ENCODE measurements at places on chromosomes 16 and 17. TPM values are rescaled to one million over a fixed set of nuclear protein-coding genes. Genes with fewer than 3 reads are reported as not detected.

The TBC1D3I gene
- total RNA-seq = 2.2 TPM

The HS3ST3A1 gene
- total RNA-seq = 5.9 TPM

The ASGR1 gene
- 11.5 TPM for total RNA-seq

The KRT40 gene
- total RNA-seq = not detected

The SEPTIN1 gene
- total RNA-seq = 0.63 TPM

The OR4D1 gene
- total RNA-seq = 0.06 TPM

The HOXB5 gene
- 0.50 TPM for total RNA-seq

The TMEM238L gene
- not detected for total RNA-seq

The ATXN2L gene
- total RNA-seq = 345 TPM

The FSCN2 gene
- total RNA-seq = 4.0 TPM

The CCDC40 gene
- total RNA-seq = 43.6 TPM

The CCL2 gene
- 4.4 TPM for total RNA-seq

The PABPN1L gene
- 0.93 TPM for total RNA-seq

The ZNF688 gene
- 54.6 TPM for total RNA-seq

The TGFB1I1 gene
- total RNA-seq = 28.4 TPM

The SLFN14 gene
- total RNA-seq = 0.55 TPM

The GUCY2D gene
- 1.7 TPM for total RNA-seq

The SPATA2L gene
- 13.9 TPM for total RNA-seq

The DPEP3 gene
- total RNA-seq = 127 TPM

The TBX6 gene
- 1.3 TPM for total RNA-seq

The RRN3 gene
- 50.1 TPM for total RNA-seq

The KRTAP4-6 gene
- not detected for total RNA-seq

The KRTAP16-1 gene
- not detected for total RNA-seq

The ABCA10 gene
- total RNA-seq = 13.6 TPM

The C16orf92 gene
- total RNA-seq = 12.4 TPM

The MT4 gene
- not detected for total RNA-seq

The MPP3 gene
- 16.7 TPM for total RNA-seq

The ENPP7 gene
- total RNA-seq = 0.24 TPM

The P2RX1 gene
- 15.2 TPM for total RNA-seq

The PRSS53 gene
- total RNA-seq = 2.7 TPM

The ANKS3 gene
- total RNA-seq = 40.4 TPM

The SPIRE2 gene
- total RNA-seq = 31.3 TPM

The PPY gene
- total RNA-seq = not detected

The ABCC12 gene
- total RNA-seq = 14.2 TPM

The HSD11B2 gene
- 7.7 TPM for total RNA-seq

The MYLK3 gene
- total RNA-seq = 63.4 TPM

The SYT17 gene
- total RNA-seq = 3.1 TPM

The KRT9 gene
- total RNA-seq = 0.43 TPM

The CRYM gene
- 14.6 TPM for total RNA-seq

The SP6 gene
- 0.31 TPM for total RNA-seq

Measured in testis (tissue), 5 donors.